NCI-H1436 (cell line): ENCODE measurements at places on chromosomes 7 and 10.

GRCh38 chr10:127899766-127900387 is 7.0 kb upstream of the PTPRE start:
- no peak for DNase-seq

DNA sequence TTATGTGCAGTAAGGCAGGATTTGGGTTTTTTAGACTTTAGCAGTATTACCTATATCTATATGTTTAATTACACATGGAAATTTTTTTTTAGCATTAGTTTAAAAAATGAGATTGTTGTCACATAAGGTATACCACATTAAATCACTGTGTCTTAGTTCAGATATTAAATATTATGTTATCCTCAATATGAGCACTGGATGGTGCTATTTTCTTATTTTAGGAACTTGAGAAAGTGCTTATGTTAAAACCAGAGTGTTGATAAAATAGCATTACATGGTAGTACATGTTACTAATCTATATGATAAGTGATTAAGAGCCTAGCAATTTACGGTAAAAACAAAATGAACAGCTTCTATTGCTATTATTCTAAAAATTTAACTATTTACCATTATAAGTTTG is 28.8 kb downstream of the MIOS start:
- peak; percentile 33 for DNase-seq

DNA sequence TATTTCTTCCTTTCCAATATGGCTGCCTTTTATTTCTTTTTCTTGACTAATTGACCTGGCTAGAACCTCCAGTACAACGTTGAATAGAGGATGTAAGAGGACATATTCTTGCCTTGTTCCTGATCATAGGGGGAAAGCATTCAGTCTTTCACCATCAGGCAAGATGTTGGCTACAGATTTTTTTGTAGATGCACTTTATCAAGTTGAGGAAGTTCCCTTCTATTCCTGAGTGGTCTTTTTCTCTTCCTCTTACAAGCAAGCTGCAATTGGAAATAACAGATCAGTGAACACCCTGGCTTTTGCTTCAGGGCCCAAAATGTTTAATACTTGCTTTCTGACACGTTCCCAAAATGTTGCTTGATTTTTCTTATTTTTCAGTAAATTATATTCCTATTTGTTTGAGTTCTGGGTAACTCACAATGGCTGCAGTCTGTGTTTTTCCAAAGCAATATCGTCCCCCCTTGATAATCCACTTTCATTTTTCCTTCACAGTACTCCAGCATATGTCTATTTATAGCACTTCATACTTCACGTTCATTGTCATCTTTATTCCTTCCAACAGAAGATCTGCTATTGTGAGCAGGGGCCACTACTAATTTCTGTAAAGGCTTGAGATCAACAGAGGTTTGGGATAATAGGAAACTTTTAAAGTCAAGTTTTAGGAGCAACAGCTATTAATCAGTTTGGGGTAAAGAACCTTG is 11.7 kb downstream of the CPEB3 start:
- no peak for DNase-seq

GRCh38 chr10:96968682-96969423 is 136.8 kb downstream of the LCOR start:
- no peak for DNase-seq

DNA sequence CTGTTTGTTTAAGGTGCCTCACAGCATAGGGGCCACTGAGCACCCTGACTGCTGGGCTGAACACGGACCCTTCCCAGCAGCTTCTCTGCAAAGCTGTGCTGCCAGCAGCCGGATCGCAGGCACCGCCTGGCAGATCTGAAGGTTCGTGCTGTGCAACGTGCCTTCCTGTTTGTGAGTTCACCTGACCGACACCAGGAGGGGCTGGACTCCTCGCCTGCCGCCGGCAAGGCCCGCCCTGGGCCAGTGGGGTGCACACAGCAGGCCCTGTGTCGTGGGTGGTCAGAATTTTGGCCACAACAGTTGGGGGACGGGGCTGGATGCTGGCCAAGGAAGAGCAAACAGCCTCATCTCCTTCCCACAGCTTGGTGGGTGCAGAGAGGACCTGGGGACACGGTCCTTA is 12.6 kb downstream of the CYP2W1 start:
- DNase-seq, result no peak

- DNase-seq, result no peak
Measured at GRCh38 chr7:16669581-16669980, 23.6 kb downstream of the BZW2 start.

DNA sequence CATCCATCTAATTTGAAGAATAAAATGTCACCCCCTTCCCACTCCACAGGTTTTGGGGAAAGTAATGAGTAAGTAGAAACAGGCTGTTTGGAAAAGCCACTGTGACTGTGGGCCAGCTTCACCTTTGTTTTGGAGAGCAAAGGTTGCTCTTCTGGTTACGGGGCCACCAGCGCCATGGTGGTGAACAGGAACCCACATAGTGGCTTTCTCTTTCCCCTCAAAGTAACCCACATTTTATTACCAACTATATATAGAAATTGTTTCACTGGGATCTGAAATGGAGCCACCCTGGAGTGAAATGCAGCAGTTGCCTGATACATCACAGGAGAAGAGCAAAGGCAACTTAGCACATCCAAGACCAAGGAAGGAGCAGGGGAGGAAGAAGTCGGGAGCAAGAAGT is 112.3 kb upstream of the EFCAB10 start:
- DNase-seq, result no peak
